ENCODE measurements at places on chromosomes 5 and 9.

- DNase-seq = no peak
Measured at GRCh38 chr5:173228639-173229381, 6.2 kb downstream of the NKX2-5 start.

- no peak for DNase-seq
Measured at GRCh38 chr9:31486630-31487029, 897.8 kb upstream of the ACO1 start.

DNA sequence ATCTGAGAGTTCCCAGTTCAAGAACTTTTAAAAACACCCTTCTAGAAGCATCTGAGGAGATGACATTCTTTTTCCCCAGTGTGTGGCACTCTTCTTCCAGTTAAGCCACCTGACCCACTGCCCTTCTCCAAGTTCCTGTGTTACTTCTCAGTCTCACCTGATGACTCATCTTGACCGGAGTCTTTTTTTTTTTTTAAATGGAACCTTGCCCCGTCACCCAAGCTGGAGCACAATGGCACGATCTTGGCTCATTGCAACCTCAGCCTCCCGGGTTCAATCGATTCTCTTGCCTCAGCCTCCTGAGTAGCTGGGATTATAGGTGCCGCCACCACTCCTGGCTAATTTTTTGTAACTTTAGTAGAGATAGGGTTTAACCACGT lies 224.1 kb upstream of the DAB2 start:
- no peak for DNase-seq

DNA sequence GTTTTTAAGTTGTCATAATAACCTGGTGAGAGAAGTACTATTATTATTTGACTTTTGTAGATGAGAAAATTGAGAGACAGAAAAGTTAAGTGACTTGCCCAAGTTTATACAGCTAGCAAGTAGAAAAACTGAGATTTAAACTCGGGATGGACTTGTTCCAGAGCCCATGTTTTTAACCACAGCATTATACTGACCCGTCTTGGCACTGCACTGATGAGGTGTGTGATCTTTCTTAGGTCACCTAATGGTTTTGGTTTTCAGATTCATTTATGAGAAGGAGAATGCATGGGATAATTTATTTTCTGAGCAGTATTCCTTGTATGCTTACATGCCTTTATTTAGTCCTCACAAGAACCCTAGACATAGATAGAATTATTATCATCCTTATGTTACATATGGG lies 201.8 kb upstream of the CDKN2B start:
- no peak for DNase-seq

DNA sequence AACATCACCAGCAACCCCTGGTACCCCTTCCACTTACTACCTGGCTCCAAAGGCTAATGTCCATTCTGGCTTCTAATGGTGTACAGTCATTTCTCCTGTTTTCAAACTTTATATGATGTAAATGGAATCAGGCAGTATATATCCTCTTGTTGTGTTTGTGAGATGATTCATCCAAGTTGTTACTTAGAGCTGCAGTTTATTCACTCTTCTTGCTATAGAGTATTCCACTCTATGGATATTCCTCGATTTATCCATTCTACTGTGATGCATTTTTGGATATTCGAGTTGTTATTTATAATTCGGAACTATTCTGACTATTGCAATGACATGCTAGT lies 32.4 kb downstream of the IRF1 start:
- no peak for DNase-seq

DNA sequence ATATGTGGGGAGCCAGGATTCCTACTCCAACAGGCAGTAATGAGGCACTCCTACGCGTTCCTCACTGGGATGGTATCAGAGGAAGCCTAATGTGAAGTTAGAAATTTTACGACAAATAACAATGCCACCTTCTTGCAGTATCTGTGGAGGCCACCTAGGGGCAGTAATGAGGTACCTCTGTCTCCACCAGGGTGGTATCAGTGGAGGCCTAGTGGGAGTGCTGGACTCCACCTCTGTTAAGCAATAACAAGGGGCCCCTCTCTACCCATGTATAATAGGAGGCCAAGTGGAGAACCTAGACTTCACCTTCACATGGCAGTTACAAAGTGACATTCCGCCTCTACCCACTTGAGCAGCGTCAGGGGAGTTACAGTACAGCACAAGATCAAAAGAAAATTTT lies 147.9 kb downstream of the PLPPR1 start:
- DNase-seq = no peak

DNA sequence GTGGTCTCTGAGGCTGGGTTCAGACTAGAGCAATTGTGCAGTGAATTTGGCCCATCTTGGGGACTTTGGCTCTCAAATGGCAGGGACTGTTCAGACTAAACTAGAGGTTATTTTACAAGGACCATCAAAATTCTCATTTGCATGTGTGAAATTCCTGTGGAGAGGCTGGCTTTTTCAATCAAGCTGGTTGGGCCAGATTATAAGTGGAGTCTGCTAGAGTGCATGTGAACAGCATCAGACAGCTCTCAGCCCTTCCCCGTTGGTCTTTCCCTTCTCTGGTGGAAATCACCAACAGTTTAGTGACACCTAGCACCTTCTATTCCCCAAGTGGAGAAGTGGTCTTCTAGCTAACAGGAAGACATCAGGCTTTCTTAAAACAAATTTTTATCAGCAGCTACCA lies 301.3 kb downstream of the CWC27 start:
- DNase-seq = no peak

- DNase-seq = no peak
Measured at GRCh38 chr5:21684992-21685391, 1168.2 kb downstream of the CDH12 start.

GRCh38 chr5:66558560-66558959 lies 37.6 kb upstream of the MAST4 start:
- no peak for DNase-seq

DNA sequence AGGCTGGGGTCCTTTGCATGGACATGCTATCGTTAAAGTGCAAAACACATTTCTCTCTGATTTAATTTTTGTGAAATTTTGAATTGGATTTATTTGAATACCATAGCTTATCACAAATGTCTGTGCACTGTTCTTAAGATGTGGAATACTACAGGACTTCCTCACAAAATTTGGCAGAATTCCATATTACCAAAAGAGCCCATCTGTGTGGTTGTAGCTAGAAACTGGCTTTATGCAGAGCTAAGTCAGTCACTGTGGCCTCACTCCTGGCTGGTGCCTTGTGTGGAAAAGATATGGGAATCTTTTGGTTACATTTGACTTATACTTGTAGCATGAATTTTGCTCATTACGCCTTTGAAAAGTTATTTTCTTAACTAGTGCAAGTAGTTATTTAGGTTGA lies 35.5 kb downstream of the ACO1 start:
- no peak for DNase-seq

- DNase-seq = no peak
Measured at GRCh38 chr9:28883234-28883633, 1310.0 kb upstream of the C9orf72 start.

DNA sequence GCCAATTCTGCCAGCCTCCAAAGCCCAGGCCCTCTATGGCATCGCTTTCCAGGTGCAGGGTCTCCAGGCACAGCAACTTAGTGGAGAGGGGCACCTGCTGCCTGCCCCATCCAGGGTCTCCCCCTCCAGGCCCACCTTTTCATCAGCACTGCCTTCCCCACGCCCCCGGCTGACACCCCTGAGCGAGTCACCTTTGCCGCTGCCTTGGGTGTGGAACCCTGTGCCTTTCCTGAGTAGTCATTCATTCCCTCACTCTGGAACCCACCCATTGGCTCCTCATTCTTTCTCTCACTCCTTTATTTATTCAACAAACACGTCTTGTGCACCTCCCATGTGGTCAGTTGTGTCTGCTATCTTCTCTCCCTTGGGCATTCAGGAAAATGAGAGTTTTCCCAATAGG lies 14.5 kb upstream of the RPL26L1 start:
- DNase-seq = no peak

DNA sequence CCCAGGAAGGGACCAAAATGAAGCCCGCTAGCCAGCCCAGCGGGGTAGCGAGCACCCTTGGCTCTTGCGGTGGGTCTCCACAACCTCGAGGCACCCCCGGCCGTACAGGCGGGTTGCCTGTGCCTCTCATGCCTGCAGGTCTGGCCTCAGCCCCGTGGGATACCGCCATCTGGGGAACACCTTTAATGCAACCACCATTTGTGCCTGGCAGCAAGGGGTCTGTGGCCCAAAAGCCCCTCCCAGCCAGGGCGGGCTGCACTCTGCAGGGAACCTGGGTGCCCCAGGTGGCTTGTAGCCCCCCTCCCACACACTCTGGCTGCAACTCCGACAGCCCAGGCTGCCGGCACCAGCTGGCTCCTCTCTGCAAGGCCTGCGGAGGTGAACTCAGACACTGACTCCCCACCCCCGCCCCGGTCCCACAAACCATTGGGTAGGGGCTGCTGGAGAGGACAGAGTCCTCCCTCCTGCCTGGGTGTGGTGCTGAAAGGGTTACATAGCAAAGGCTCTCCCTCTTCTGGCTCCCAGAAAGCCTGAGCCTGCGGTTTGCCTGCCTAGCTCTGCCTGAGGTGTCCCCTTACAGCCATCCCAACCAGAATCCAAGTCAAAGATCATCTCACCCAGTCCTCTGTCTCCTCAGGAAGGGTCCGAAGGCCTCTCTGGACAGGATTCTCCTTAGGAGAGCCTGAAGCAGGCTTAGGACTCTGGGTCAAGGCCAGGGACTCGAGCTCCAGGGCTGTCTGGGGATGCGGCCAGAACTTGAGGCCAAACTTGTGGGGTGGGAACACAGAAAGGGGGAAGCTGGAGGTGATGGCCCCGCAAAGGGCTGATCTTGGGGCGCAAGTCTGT lies 109.4 kb downstream of the PSD2 start:
- DNase-seq = peak; percentile 33

GRCh38 chr9:16241231-16241630 lies 629.2 kb downstream of the BNC2 start:
- no peak for DNase-seq

GRCh38 chr9:121997791-121998190 lies 95.3 kb downstream of the TTLL11 start:
- DNase-seq = no peak

GRCh38 chr5:43065948-43066798 lies 26.1 kb upstream of the ANXA2R start:
- DNase-seq = peak; percentile 95

- no peak for DNase-seq
Measured at GRCh38 chr9:2567922-2568321, 53.7 kb upstream of the VLDLR start.

GRCh38 chr5:43074987-43075318 lies 34.8 kb upstream of the ANXA2R start:
- DNase-seq = no peak

DNA sequence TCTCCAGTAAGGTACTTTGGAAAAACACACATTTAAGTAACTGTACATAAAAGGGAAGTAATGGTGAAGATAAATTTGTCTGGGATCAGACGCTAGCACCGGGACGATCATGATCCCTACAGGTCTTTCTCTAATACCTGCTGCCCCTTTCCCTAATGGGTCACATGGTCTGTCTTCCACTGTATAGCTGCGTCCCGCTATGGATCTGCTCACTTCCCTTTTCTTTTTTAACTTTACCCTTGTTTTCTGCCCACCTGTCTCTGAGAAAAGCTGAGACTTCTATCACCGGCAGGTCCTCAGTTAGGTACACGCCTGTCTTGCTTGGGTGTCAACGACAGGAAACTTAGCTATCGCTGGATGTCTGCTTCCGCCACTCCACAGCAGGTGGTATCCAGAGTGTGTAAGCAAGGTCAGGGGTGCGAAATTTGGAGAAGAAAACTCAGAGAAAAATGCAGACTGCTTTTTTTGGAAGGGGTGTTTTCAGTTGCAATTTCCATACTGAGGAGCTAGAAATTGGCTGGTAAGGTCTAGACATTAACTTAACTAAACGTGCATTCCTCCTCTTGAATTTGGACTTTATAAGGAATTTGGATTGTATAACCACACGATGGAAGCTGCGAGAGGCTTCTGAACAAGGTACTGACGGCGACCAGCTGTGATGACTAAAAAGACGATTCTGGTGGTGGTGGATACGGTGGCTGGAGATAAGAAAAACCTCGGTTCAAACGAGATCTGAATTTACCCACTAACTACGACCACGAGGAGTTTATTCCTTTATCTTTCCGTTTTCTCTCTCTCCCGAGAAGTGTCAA lies 1.1 kb upstream of the ICE1 start:
- DNase-seq = peak; percentile 19

DNA sequence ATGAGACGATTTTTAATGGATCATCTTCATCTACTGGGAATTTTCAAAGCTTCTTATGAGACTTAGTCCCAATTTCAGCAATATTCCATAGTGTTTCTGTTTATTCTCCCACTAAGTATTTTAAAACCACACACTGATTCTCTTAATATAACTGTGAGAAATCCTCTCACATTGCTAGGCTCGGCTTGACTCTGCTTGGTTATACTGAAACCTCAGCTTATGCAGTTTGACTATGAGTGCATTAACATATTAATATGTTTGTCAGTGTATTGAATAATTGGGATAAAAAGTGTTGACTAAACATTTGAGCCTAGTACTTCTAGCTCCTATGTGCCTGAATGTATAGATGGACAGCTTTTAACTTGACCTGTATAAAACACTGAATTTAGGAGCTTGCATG lies 298.5 kb upstream of the IZUMO3 start:
- DNase-seq = no peak

- DNase-seq = no peak
Measured at GRCh38 chr5:39120052-39120420, 45.8 kb upstream of the RICTOR start.

DNA sequence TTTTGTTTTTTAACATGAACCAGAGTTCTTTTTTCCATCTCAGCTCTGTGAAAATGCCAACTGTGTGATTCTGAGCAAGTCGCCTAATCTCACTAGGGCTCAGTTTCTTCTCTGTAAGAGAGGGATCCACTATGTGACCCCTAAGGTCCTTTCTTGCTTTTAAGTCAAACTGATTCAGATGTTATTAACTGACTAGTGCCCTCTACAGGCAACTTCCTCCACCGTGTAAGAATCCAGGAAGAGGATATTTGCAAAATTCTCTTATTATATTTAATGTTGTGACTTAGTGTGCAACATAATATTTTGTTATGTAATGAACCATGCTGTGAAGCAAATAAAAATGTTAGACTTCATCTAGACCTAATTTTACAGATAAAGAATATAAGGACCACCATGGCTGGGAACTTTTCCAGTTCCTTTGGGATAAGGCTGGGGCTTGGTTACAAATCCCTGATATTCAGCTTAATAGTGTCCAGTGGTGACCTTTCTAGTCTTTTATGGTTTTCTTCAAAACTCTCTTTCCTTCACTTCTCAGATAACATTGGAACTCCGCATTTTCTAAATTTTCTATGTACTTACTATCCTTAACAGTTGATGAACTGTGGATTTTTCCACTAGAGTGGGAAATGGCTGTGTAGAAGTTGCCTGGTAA lies 244.7 kb downstream of the PIK3R1 start:
- DNase-seq = no peak

DNA sequence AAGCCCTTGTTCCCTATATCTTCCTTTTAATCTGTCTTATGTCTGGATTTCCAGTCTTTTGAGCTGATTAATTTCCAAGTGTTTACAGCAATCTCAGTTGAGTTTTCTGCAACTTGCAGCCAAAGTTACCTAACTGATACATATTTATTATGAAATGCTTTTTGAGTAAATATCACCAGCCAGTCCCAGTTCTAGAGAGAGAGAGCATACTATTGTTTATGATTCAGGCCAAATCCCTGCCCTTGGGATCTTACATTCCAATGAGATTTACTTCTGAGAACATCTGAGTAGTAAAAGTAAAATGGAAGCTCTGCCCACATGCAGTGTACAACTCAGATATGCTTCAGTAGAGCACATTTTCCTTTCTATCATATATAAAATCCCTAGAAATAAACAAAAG lies 661.7 kb downstream of the KCTD16 start:
- DNase-seq = no peak
